Activated CD4-positive, alpha-beta T cell treated with anti-CD3 and anti-CD28 coated beads, Interleukin-2, amount 50 U/mL, for 16 hours (primary cell): ENCODE measurements at places on chromosomes 4 and X.

DNA sequence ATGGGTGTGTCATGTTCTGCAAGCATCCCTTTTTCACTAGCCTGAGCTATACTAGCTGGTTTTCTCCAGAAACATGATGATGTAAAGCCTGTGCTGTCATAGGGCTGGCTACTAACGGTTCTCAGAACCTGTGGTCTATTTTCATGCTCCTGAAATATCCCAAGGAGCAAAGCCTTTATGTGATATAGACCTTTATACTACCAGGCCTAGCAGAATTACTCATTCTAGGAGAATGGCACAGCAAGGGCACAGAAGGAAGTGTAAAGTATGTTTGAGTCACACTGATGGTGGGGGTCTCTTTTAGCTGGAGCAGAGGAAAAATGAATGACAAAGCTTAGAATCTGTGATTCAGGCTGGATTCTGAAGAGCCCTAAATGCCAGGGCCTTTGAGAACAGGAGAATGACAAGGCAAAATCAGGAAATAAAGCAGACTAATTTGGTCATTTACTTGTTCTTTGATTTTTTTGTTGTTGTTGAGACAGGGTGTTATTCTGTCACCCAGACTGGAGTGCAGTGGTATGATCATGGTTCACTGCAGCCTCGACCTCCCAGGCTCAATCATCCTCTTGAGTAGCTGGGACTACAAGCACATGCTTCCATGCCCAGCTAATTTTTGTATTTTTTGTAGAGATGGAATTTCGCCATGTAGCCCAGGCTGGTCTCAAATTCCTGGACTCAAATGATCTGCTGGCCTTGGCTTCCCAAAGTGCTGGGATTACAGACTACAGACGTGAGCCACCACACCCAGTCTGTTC is 11.8 kb downstream of the TCEAL1 start:
- no peak for DNase-seq

GRCh38 chr4:57274082-57274481 is 163.9 kb upstream of the IGFBP7 start:
- no peak for DNase-seq

DNA sequence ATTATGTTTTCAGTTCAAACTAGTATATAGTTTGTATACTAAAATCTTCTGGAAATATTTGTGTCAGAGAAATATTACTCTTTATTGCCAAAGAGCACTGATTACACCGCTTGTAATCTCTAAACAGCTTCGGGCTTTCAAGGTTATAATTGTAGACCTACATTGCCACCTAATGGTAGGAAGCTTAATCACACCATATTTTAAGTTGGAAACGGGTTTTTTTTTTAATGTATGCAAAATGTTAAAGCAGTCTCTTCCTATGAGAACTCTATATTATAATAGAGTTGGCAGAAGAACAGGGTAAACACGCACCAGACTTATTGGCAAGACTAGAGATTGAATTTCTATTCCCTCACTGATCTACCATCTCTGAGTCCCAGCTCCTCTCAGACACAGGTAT is 19.5 kb upstream of the NFXL1 start:
- DNase-seq = peak; percentile 48

GRCh38 chr4:26525771-26526150 is 35.5 kb upstream of the CCKAR start:
- DNase-seq = no peak

DNA sequence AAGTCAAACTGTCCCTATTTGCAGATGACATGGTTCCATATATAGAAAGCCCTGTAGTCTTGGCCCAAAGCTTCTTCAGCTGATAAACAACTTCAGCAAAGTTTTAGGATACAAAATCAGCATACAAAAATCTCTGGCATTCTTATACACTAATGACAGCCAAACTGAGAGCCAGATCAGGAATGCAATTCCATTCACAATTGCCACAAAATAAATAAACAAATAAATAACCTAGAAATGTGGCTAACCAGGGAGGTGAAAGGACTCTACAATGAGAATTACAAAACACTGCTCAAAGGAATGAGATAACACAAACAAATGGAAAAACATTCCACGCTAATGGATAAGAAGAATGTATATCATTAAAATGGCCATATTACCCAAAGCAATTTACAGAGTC is 52.9 kb upstream of the CXCL8 start:
- DNase-seq = no peak

DNA sequence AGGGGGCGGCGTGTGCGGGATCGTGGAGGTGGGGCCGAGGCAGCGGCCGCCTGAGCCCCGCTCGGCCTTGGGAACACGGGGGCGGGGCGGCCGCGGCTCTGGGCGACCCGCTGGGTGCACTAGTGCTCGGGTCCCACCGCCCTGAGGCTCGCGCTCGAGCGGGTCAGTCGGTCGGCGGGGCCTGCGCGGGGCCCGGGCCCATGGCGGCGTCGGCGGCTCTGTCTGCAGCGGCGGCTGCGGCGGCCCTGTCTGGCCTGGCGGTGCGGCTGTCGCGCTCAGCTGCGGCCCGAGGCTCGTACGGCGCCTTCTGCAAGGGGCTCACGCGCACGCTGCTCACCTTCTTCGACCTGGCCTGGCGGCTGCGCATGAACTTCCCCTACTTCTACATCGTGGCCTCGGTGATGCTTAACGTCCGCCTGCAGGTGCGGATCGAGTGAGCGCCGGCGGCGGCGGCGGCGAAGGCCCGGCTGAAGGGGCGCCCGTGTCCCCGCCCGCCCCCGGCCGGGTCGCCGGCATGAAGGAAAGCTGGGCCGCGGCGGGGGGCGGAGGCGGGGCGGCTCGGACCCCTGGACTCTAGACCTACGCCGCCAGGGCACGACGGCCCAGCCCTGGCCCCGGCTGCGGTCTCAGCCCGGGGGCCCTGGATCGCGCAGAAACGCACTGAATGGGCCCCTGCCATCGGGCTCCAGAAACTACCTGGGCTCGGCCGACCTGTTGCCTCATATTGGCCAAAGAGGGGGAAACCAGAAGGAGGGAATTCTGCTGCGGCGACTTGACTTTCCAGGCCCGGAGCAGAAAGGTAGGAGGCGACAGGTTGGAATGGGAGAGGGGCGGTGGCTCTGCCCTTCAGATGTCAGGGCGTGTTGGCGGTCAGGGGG is at the start of gene SMIM10L2A:
TSS of gene SMIM10L2A (plus strand) at position 13 of the 878 bp plus-strand sequence. CDS start at position 201, 188 bp downstream.
- DNase-seq = no peak

DNA sequence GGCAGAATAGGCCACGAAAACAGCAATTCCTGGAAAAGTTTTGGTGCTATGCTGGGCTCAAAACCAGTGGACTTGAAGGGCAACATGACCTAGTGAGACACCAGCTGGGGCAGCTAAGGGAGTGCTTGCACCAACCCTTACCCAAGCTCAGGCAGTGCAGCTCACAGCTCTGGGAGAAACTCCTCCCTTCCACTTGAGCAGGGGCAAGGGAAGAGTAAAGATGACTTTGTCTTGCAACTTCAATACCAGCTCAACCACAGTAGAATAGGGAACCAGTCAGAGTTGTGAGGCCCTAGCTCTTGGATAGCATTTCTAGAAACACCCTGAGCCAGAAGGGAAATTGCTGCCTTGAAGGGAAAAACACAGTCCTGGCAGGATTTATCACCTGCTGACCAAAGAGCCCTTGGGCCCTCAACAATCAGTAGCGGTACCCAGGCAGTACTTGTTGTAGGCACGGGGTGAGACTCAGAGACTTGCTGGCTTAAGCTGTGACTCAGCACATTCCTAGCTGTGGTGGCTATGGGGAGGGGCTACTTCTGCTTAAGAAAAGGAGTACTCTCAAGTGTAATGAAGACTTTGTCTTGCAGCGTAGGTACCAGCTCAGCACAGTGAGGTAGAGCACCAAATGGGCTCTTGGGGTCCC is 19.7 kb upstream of the ABCG2 start:
- DNase-seq = no peak

DNA sequence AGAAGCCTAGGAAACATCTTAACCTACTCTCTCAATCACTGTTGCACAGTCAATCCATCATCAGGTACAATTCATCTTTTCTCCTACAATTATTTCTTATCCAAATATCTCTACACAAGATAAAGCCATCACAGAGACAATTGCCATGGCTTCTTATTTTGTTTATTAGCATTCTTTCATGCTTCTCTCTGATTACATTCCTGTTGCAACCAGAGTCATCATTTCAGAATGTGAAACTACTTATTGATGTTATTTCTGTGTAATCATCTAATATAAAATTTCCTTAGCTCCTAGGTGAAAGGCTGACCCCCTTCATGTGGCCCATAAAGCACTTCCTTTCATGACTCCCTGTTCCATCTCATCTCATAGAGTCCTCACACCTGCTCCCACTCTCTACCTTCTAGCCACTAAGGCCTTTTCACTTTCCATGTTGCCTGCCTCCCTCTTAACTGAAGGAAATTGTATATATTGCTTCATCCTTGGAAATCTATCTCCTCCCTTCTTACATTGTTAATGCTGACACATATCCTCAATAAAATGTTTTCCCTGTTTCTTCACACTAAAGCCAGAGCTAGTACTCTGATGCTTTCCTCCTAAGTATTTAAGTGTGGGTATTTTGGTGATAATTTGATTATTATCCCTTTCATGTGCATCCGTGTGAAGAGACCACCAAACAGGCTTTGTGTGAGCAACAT is 829.9 kb downstream of the FAT4 start:
- no peak for DNase-seq

GRCh38 chr4:157045507-157046127 is 30.3 kb upstream of the GLRB start:
- DNase-seq = peak; percentile 3

DNA sequence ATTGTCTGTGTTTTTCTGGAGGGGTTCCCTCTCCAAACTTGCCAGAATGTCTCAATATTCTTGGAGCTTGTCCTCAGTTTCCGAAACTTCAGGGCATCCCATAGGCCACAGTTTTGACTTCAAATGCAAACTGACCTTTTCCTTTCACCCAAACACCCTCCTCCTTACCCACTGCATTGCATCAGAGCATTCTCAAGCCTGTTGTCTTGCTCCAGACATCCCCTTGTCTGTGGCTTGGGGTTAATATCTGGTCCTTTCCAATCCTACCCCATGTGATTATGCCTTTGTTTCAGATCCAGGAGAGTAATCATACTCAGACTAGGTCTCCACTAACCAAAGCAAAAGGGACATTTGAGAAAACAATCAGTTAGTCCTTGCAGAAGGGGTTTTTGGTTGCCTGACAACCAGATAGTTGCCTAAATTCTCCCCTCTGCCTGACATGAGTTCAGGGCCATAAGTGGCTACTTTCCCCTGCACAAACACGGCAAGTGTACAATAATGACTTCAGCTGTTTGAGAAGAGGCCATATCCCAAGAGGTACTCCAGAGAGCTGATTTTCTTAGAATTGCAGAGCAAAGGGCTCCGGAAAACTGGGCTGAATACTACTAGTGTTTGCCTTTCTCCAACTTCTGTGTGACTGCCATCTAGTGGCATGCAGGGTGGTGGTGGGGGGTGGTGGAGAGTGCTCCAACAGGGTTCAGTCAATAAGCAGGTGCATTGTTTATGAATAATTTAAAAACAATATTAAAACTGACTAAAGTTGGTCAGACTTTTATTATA is 130.2 kb downstream of the CHRDL1 start:
- DNase-seq = peak; percentile 36

- DNase-seq = no peak
Observed at GRCh38 chrX:119174900-119175299, 47.3 kb upstream of the KIAA1210 start.

- no peak for DNase-seq
Observed at GRCh38 chr4:21102667-21103066, 402.4 kb downstream of the PACRGL start.

- DNase-seq = no peak
Observed at GRCh38 chrX:44992775-44993174, 119.8 kb downstream of the KDM6A start.
